ENCODE measurements at places on chromosomes 7 and 10.

DNA sequence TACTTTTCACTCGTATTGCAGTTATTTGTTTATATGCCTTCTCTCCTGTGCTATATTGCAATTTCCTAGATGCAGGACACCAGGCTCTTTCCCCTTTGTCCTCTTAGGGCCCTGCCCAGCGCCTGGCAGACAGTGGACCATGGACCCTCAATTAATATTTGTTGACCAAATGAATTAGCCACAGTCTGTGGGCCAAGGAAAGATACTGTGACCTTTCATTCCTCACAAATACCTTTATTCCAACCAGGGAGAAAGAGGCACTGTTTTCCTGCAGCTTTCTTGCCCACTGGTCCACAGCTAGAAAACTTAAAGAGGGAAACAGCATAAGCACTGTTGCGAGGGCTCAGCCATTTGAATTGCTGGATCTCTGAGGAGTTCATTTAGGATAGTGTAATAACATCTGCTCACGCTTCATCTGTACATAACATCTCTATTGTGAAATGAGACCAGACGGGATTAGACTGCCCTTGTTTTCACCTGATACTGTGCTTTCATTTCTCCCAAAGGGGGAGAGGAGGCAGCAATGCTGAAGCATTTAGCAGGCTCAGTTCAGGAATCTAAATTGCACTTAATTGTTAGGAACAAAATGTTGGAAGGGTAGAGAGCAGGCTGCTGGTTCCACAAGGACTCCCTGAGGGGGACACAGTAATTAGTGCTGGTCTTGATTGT lies 46.7 kb downstream of the TNS3 start:
- peak; percentile 84 for DNase-seq

- peak; percentile 74 for DNase-seq
Measured at GRCh38 chr10:116056445-116057293, 216.3 kb downstream of the GFRA1 start.

DNA sequence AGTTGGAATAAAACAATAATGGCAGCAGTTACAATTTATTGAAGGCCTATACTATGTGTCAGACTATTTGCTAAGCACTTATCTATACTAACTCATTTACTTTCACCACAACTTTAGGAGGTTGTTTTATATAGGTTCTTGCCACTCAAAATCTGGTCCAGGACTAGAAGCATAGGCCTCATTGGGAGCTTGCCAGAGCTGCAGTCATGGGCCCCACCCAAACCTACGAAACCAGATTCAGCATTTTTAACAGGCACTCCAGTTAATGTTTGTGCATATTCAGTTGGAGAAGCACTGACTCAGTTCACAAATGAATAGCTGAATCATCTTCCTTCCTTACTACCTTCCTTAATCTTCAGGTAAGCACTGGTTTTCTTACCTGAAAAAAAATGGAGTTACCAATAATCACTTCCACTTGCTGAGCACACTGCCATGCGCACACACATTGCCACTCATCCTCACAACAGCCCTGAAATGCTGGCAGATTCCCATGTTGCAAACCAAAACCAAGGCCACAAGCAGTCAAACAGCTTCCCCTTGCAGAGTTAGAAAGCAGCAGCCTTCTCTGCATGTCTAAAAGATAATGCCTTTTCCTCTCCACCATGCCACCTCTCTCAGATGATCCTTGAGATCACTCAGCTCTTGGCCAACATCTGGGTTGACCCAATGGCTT lies 122.4 kb downstream of the SLC16A9 start:
- DNase-seq, result no peak

- DNase-seq, result no peak
Measured at GRCh38 chr7:147869456-147869855, 721.1 kb upstream of the C7orf33 start.

- no peak for DNase-seq
Measured at GRCh38 chr7:121414436-121414835, 18.3 kb upstream of the FAM3C start.

DNA sequence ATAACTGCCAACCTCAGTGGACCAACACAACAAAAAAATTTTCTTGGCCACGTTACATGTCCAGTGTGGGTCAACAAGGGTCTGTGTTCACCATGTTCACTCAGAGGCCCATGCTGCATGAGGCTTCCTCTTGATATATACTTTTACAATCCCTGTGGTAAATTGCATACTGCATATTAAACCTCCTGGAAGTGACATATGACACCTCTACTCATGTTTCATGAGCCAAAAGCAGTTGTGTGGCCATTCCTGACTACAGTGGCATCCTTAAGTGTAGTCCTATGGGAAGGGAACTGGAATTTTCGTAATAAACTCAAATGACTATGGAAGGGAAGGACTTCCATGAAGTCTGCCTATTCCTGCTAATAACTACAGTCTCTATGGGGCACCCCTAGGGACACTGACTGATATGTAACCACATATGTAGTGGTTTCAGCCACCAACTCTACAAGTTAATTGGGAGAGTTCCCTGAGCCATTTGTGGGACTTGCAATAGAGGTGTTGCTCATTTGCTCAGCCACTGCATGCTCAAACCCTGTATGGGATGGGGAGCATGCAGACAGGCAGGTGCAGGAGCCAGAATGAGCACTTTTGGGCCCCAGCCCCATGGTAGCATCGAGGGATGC lies 9.7 kb downstream of the DYNC1I1 start:
- no peak for DNase-seq

DNA sequence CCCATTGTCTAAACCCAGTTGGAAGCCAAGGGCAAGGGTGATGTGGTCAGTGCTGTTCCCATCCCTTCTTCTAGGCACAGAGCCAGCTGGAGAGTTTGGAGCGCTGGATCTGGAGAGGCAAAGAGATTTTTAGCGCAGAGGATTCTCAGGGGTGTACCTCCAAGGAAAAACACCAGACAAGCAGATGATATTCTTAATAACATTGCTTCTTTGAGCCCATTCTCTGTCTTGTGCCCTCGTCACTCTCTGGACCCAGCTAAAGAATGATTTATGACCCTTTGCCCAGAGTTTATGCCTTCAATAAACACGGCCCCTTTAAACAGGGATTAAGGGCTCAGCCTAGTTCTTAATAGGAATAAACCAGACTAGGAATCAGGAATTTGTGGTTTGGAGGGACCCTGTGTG lies 4.7 kb upstream of the HIP1 start:
- no peak for DNase-seq

DNA sequence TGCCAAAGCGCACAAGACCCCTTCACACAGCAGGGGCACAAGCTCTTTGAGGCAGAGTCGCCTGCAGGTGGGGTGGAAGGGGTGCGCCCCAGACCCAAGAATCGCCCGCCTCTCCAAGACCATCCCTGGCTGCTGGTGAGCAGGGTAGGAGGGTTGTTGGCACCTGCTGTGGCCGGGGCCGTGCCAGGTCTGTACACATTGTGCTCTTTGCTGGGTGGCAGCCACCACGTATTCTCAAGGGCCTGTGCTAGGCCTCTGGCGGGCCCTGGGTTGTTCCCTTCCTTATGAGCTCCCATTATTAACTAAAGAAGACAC lies 84.4 kb downstream of the LHPP start:
- no peak for DNase-seq

DNA sequence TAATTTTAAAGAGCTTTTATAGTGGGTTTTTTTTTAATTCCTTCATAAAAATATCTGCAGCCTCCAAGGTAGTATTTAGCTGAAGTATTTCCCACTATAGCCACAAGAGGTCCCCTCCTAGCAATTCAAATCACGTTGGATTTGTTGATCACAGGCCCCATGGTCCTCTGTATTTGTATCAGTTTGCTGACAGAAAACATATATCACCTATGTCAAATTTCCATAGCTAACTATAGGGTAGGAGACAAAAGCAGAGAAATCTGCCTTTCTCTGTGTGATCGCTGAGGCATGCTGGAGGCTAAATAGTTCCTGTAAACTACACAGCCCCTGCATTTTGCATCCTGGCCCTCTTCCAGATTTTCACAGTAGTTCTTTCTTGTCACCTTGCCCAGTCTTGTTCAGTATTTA lies 1.7 kb upstream of the CTNNA3 start:
- peak; percentile 79 for DNase-seq

GRCh38 chr7:36507475-36508440 lies 118.1 kb downstream of the ANLN start:
- DNase-seq, result no peak

- no peak for DNase-seq
Measured at GRCh38 chr7:74012842-74013249, 15.1 kb upstream of the ELN start.

- DNase-seq, result no peak
Measured at GRCh38 chr10:91367127-91367531, 43.0 kb upstream of the HECTD2 start.

- no peak for DNase-seq
Measured at GRCh38 chr10:80580638-80581468, 43.2 kb downstream of the SH2D4B start.

Data from adipocyte (in vitro differentiated cells).